ENCODE measurements at places on chromosomes 12 and 14. TPM values are rescaled to one million over a fixed set of nuclear protein-coding genes. Genes with fewer than 3 reads are reported as not detected.

The KRT84 gene
- total RNA-seq: not detected

The PLEKHD1 gene
- 0.14 TPM for total RNA-seq

DNA sequence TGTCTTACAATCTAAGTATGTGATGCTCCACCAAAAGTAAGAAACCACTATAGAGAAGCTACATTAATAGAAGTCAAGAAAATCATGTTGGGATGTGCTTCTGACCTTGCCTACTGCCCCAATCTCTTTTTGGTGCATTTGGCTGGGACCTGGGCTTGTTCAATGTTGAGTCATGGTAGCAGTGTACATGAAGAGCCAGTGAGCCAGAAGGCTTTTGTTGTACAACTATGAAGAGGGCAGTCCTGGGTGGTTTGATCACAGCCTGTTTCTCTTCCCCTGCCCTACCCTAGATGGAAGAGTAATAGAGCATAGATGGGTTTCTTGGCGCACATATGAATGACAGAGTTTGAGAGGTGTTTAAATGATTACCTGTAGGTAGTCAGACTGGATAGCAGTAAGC is 56.4 kb downstream of the UBR7 start:
- no peak for DNase-seq

- no peak for DNase-seq
Measured at GRCh38 chr12:69471667-69472385, 1.6 kb downstream of the FRS2 start.

GRCh38 chr14:46344327-46344937 is 307.1 kb downstream of the RPL10L start:
- DNase-seq: no peak

Data from thoracic aorta (tissue), 2 donors.